AG08396 (cell line): ENCODE measurements at places on chromosomes 11 and 22.

- DNase-seq: no peak
Measured at GRCh38 chr11:73975479-73975757, 7.2 kb downstream of the UCP2 start.

GRCh38 chr11:32792948-32793475 lies 1.4 kb downstream of the CCDC73 start:
- DNase-seq: peak; percentile 30

DNA sequence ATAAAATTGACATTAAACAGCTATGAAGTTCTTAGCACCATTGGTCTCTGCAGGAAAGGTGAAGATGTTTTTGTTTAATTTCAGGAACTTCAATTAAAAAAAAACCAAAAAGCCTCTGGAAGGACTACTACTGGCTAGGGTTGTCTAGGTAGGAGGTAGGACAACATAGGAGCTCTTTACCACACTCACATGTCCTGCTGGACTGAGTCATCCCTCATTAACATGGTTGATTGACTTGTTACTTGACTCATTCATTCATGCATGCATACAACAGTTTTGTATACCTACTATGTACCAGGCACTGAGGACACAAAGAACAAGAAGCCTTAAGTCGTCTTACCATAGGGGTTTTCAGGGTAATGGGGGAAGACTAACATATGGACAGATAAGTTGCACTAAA lies 216.9 kb upstream of the ARHGAP20 start:
- no peak for DNase-seq

DNA sequence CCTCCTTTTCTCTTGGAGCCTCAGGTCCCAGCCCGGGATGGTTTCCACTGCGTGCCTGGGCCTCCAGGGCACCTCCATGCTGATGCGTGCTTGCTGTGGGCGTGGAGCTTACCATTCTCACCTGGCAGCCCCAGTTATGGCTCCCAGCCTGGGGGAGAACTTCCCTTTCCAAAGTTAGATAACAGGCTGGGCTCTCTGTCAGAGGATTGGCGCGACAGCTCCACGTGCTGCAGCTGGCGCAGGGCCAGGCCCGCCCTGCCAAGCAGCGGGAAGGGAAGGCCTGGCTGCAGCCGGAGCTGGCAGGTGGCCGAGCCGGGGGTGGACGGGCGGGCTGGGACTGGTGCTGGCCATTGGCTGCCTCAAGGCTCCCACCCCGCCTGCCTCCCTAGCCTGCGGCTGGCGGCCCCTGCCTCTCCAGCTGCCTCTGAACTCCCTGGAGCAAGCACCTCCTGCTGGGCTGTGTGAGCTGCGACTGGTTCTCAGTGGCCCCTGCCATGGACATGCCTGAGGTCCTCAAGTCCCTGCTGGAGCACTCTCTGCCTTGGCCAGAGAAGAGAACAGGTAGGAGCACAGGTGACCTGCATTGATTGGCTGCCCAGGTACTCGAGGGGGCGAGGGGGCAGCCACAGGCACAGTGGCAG lies 14.6 kb upstream of the TEF start:
- peak; percentile 97 for DNase-seq

DNA sequence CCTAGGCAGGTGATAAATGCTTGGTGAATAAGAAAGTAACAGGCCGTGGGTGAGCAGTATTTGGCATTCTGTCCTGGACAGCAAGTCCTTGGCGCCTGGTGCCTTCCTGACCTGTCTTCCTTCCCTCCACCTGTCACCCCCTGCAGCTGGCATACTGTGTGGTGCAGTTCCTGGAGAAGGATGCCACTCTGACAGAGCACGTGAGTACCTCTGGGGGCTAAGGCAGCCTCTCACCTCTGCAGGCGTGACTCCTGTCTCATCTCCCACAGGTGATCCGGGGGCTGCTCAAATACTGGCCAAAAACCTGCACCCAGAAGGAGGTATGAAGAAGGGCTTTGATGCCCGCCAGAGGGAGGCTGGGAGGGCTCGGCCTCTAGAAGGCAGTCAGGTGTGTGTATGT lies 4.4 kb downstream of the GPHA2 start:
- no peak for DNase-seq

- DNase-seq: peak; percentile 93
Measured at GRCh38 chr11:1882265-1883238, 9.1 kb downstream of the PRR33 start.

- DNase-seq: no peak
Measured at GRCh38 chr11:121351083-121351630, 58.6 kb downstream of the SC5D start.

DNA sequence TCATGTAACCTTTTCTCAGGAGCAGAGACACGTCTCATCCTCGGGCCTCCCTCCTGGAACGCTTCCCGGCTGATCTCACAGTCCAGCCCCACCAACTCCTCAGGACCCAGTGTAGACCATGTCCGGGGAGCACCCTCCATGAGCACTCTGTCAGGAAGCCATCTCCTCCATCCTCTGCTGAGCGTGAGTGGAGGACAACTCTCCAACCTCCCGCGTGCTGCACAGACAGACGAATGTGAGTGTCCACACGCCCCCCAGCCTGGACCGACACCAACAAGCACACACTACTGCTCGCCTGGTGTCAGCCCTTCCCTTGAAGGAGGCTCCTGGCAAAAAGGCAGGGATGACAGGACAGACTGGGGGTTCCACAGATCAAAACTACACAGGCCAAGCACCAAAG lies 86.6 kb downstream of the SHANK2 start:
- no peak for DNase-seq

GRCh38 chr22:38423512-38424503 lies 31.2 kb downstream of the KCNJ4 start:
- no peak for DNase-seq

- no peak for DNase-seq
Measured at GRCh38 chr11:66006134-66006890, 4.0 kb downstream of the BANF1 start.

- DNase-seq: no peak
Measured at GRCh38 chr11:118674082-118674435, 5.4 kb downstream of the TREH start.

GRCh38 chr11:106160494-106160893 lies 83.0 kb downstream of the AASDHPPT start:
- peak; percentile 11 for DNase-seq
